ENCODE measurements at places on chromosomes 3 and 15. TPM values are rescaled to one million over a fixed set of nuclear protein-coding genes. Genes with fewer than 3 reads are reported as not detected.

RGMA gene
- 0.76 TPM for polyA plus RNA-seq

ZBTB47 gene
- 13.0 TPM for polyA plus RNA-seq

ST3GAL6 gene
- polyA plus RNA-seq, result 16.3 TPM

CHL1 gene
- not detected for polyA plus RNA-seq

MME gene
- 286 TPM for polyA plus RNA-seq

STRIT1 gene
- not detected for polyA plus RNA-seq

NPAP1 gene
- polyA plus RNA-seq, result not detected

IL17RB gene
- polyA plus RNA-seq, result 0.16 TPM

SHC4 gene
- 1.9 TPM for polyA plus RNA-seq

MGLL gene
- polyA plus RNA-seq, result 2.2 TPM

EFCAB12 gene
- polyA plus RNA-seq, result 0.26 TPM

CX3CR1 gene
- polyA plus RNA-seq, result not detected
